ENCODE measurements at places on chromosomes 5 and 9.

- DNase-seq = no peak
Observed at GRCh38 chr5:89535411-89535810, 652.4 kb upstream of the MEF2C start.

- peak; percentile 55 for DNase-seq
Observed at GRCh38 chr9:69433392-69433791, 108.4 kb downstream of the ENTREP1 start.

GRCh38 chr5:69032009-69032408 lies 61.8 kb upstream of the SLC30A5 start:
- no peak for DNase-seq

DNA sequence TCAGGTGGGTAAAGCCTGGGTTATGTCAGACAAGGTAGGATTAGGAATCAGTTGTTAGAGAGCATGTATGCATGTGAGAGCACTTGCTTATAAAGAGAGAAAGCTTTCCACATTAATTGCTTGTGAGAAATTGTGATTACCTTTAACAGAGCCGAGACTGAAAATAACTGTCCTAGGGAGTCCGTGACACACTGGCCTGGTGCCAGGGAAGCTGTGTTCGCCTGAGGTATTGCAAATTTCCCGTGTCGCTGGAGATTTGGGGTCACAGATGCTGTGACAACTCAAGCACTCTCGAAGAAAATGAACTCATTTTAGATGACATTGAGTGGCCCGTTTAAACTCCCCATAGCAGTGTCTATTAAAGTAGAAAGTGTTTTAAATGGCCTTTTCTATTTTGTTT lies 9.6 kb downstream of the SLC1A1 start:
- no peak for DNase-seq

DNA sequence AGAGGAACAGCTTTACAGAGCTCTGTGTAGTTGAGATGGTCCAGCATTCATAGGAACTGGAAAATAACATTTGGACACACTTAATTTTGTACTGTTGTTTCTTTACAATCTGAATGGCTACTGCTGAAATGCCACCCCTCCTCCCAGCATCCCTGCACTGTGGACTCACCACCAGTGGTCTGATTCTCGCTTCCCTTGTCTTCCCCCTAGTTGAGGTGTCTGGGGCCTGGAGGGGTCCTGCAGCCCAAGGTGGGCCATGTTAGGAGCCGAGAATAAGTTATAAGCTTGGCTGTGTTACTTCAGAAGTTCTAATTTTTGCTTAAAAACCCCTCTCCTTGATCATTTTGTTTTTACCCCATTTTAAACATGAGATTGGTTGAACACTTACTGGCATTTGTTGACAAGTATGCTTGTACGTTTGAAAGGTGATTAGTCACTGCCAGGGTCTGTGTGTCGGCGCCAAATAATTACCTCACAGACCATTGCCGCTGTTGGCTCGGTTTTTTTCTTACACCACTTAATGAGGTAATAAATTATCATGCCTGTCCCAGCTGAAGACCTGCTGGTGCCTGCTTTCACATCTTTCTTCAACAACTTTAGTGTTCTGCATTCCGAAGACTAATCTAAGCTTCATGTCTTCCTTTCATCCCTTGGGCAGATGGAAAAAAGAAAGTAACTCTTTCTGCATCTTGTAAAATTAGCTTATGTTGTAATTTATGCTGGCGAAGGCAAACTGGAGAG lies 65.8 kb downstream of the MCCC2 start:
- DNase-seq = peak; percentile 87

- no peak for DNase-seq
Observed at GRCh38 chr5:4665911-4666310, 474.2 kb upstream of the ADAMTS16 start.

DNA sequence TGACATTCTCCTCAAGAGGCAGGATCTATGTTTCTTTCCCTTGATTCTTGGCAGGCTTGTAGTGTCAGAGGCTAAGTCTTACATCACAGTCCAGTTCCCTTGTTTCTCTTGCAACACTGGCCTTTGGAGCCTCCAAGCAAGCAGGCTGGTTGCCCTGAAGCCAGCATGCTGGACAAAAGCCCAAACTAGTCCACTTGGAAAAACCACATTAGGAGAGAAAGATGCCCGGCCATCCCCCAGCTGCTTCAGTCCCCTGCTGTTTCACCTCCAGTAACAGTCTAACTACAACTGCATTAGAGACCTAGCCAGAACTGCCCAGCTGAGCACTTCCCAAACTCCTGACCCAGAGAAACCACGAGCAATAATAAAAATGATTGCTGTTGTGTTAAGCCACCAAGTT lies 87.6 kb downstream of the ADAMTS6 start:
- peak; percentile 82 for DNase-seq

- DNase-seq = no peak
Observed at GRCh38 chr5:178327446-178327845, 94.8 kb upstream of the PHYKPL start.

DNA sequence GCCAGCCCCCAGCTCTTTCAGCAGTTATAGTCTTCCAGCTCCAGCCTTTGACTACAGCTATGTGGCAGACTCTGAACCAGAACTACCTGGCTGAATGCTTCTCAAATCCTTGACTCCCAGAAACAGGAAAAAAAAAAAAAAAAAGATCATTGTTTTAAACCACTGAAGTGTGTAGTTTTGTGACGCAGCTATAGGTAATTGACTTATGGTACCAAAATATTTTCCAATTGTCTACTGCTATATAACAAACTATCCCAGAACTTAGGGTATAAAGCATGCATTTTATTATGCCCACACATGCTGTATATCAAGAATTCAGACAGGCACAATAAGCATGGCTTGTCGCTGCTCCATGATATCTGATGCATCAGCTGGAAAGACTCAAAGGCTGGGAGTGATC lies 127.1 kb upstream of the POC5 start:
- no peak for DNase-seq

- DNase-seq = no peak
Observed at GRCh38 chr5:135154197-135154596, 120.2 kb upstream of the PITX1 start.

GRCh38 chr9:19934301-19934871 lies 145.5 kb upstream of the SLC24A2 start:
- no peak for DNase-seq

DNA sequence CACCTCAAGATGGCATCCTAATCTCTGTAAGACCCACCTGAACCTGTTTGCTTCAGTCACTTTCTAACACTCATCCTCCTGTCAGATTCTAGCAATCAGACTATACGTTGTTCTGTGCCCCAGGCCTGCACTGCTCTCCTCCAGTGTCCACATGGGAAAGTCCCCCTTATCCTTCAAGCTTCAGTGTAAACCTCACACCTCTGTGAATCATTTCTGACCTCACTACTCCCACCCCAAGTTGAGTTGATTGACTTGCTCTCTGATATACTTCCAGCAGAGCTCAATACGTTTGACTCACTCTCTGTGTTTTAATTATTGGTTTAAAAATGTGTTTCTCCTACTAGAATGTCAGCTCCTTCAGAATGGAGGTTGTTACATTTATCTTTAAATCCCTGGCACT lies 240.2 kb downstream of the FBXL17 start:
- DNase-seq = no peak

- DNase-seq = no peak
Observed at GRCh38 chr5:136113606-136114005, 19.0 kb upstream of the SMAD5 start.

DNA sequence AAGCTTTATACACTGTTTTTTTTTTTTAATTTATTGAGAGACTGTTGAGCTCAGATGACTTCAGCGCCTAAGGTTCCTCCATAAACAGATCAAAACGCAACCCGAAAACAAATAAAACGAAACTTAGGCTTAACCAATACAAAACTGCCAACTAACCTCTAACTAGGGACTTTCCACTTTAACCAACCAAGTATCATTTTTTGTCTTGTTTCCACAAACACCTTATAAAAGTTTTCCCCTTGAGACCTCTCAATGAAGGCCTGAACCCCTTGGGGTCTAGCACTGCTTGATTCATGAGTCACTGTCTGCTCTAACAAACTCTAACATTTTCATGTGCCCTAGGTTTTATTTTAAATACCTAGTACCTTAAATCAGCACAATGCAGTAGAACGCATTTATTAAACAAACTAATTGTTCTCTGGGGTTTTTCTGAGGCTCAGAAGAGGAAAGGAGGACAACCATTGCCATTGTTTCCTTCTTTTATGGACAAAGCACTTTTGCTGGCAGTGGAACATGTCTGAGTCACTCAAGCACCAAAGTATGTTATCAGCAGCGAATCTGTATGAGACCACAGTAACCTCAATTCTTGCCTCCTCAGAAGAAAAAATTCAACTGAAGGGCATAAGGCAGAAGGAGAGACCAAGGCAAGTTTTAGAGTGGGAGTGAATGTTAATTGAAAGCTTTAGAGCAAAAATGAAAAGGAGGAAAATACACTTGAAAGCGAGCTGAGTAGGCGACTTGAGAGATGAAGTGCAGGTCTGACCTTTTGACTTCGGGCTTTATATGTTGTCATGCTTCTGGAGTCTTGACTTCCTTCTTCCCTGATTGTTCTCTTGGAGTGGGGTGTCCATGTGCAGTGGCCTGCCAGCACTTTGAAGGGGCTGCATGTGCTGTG lies 97.7 kb upstream of the HCN1 start:
- peak; percentile 65 for DNase-seq

GRCh38 chr9:134570151-134570621 lies 71.4 kb upstream of the COL5A1 start:
- no peak for DNase-seq

DNA sequence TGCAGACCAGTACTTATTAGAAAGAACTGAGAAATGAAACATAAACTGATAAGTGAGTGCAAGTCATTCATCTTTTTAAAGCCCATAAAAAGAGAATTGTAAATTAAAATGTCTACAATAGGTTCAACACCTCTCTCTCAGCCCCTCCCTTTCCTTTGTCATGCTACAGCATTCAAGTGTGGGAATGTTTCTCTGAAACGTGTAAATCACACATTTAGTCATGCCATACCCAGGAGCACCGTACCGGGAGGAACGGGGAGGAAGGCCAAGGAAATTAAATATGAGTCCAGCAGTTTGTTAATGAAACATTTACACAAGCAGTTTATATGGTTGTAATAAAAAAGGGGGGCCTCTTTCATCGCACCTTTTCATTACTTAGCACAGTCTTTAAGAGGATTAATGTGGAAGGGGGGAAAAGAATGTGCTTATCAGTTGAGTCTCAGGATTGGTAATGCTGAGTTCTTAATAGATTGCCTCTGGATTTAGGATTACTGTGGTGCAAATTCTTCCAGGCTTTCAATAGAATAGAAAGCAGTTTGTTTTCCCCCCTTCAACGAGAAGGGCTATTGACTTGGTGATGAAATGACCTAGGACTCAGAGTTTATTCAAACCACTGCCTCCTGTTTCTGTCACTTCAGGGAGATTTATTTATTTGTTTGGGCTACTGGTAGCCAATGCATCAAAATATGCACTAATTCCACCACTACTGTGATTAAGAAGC lies 176.0 kb upstream of the ZNF608 start:
- DNase-seq = no peak

- no peak for DNase-seq
Observed at GRCh38 chr5:56306433-56307150, 73.5 kb upstream of the ANKRD55 start.

- peak; percentile 63 for DNase-seq
Observed at GRCh38 chr5:82931110-82931509, 146.1 kb downstream of the TMEM167A start.

- peak; percentile 42 for DNase-seq
Observed at GRCh38 chr5:37696190-37697021, 143.4 kb downstream of the GDNF start.

DNA sequence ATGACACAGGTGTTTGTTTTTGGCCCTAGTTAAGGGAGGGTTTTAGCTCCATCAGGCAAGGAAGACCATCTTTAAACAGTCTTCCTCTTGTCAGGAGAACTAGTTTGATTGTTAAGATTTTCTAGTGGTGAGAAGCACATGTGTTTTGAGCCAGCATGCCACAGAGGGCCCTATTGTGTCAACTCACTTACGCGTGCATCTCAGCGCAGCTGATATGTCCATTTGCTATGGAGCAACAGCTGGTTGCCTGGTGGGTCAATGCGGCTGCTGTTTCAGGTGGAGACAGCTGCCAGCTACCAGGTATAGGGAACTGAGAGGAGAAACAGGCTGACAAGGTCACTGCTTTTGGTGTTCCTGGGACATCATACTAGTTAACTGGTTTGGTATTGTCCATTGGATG lies 100.5 kb upstream of the PRRC1 start:
- DNase-seq = no peak

DNA sequence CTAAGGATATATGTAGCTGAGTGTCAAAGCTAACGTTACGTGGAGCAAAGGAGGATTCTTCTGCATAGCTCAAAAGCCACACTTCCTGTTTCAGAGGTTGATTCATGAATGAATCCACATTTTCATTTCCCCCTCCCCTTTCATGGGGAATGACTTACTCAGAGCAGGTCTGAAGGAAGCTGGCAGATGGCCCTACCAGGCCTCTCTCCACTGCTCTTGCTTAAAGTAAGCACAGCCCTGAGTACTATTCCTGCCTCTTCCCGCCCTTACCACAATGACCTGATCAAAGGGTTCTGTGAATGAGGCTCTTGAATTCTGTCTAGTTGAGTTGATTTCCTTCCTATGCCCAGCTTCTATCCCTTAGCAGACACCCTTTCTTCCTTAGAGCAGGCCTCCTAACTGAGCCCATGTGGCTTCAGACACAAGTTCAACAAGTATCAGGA lies 6.3 kb downstream of the IGIP start:
- DNase-seq = peak; percentile 95

DNA sequence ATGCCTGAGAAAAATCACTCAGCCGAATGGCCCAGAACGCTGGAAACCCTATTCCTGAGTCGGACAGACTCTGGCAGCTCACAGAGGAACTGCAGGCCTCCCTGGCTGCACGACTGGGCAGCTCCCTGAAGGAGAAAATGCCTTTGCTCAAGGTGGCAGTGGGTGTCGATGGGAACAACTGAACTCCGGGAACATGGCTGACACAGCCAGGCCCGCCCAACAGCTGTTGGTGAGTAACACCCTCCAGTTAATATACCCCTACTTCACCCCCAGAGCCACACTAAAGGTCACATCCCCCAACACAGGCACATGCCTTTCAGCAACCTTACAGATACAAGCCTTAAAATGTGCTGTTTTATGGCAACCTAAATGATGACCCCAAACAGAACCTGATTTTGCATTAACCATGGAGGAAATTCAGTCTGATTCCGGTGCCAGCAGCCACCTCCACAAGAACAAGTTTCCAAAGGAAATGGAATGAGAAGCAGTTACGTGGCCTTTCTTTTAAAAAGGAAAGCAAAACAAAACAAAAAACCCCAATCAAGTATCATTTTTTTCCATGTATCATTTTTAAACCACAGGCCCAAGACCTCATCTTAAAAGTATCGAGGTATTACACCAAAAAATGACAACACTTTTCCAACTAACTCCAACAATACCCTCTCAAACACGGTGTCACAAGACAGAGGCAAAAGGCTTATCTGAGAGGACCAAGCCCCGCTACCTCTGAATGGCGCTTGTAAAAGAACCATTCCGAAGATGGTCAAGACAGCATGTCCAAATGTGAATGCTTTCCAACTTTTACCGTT lies 3.1 kb downstream of the KLF9 start:
- DNase-seq = no peak

GRCh38 chr5:663436-664342 lies 29.5 kb downstream of the TPPP start:
- no peak for DNase-seq

DNA sequence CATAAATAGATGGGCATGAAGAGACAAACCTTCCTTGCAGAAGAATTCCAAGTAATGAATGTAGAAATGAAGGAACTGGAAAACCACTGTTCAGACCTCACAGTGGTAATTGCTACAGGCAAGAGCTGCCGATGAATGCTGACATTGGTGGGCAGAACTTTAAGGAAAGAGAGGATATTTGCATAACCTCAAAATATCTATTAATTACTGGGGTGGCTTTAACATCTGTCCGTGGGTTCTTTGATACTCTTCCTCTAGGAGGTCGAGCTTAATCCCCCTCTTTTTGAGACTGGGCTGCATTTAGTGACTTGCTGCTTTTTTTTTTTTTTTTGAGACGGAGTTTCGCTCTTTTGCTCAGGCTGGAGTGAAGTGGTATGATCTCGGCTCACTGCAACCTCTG lies 34.7 kb downstream of the LAMC3 start:
- DNase-seq = no peak
